ENCODE measurements at places on chromosomes 13 and 19.

DNA sequence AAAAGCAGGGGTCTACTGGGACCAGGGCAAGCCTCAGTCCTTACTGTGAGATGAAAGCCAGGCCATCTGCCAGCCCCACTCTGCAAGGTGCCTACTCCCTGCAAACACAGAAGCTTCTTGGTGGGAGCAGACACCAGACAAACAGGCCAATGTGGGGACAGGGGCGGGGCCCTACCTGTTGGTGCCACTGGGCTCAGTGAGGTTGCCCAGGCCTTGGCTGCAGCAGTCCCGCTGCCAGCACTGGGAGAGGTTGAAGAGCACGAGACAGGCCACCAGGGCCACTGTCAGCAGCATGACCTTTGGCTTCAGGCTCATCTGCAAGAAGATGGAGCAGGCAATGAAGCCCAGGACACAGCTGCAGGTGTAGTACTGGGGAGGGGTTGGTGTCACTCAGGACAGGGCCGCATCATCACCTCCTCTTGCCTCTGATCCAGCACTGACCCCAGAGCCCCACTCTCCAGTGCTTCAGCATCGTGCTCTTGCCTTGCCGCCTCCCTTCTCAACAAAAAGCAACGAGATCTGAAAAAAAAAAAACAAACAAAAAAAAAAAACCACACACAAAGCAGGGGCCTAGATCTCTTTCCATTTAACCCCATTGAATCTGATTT is 72.6 kb downstream of the NBEA start:
- peak; percentile 57 for ATAC-seq

DNA sequence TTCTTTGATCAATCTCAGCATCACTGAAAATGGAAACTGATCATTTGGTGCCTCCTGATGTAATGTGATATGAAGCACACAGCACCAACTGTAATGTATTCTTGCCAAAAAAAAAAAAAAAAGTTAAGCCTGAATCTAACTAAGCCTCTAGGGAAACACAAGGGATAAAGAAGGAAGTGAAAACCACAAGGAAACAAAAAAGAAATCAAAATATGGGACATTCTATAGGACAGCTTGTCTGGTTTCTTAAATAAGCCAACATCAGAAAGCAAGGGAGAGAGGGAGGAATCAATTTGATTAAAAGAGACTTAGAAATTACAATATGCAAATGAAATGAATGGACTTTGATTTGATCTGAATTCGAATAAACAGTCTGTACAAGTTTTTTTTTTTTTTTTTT is 20.6 kb upstream of the METTL21C start:
- ATAC-seq: no peak

DNA sequence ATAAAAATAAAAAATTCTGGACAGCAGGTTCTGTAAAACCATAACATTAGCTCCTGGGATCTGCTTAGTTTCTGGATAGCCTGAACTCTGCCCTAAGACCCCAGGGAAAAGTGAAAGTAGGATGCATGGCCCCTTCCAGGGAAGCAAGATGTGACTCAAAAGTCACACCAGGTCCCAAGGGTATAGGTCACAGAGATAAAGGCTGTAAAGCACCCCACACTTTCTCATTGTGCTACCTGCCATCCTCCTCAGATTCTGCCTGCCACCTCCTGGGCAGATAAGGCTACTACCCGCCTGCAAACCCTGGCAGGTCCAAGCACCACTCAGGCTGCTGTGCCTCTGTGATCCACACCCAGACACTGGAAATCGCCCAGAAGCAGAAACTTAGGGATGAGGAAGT is 20.6 kb downstream of the FFAR2 start:
- peak; percentile 98 for ATAC-seq

DNA sequence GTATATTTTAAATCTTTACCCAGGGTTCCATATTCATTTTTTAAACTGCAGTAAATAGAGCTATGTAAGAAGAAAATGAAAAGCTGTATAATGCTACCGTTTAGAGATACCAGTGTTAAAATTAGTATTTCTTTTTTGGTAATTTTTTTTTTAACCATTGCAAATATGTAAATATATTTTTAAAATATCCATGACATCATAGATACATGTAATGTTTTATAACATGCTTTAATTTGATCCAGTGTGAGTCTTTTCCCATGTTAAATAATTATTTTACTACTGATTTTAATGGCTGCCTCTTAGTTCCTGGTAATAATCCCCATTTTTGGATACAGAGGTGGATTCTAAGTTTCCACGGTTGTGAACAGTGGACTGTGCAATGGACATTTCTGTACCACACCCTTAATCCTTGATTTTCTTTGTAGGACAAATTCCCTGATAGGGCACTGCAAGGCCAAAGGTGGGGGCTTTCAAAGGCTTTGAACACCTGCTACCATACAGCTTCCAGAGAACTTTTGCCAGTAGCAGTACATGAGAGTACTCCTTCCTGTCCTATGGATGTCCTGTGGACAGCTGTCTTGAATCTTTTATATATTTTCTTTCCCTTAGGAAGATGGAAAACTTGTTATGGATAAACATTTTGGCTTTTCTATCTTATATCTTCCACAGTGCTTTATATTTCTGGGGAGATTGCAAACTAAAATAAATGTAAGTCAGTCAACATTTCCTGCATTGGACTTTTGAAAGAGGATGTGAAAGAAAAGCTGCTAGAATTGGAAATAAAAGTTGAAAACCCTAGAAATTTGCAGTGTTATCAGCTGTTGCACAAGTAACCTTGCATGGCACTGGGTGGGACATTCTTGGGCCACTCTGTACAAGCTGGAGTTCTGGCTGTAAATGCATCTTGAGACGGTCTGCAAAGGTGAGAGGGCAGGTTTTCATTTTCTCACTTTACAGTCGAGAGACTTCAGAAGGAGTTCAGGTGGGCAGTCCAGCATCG is 46.8 kb downstream of the ARHGEF7 start:
- no peak for ATAC-seq

DNA sequence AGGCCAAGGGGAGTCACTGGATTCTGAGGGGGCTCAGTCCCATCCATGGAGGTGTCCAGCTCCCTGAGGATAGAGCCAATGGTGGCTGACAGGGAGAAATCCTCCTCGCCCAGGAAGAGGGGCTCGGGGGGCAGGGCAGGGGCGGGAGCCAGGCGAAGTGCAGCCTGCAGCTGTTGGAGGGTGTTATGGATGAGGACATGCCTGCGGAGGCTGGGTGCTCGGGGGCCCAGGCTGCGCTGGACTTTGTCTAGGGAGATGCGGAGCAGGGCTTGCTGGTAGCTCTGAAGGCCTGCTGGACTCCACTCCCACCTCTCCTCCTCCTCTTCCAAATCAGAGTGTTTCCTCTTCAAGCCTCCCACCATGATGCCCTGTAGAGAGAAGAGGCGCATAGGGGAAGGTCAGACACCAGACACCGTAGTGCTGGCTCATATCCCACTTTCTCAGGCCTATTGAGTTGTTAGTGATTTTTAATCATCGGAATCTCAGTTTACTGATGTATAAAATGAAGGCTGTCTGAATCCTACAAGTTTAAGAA is 2.3 kb downstream of the SERTAD3 start:
- ATAC-seq: no peak

DNA sequence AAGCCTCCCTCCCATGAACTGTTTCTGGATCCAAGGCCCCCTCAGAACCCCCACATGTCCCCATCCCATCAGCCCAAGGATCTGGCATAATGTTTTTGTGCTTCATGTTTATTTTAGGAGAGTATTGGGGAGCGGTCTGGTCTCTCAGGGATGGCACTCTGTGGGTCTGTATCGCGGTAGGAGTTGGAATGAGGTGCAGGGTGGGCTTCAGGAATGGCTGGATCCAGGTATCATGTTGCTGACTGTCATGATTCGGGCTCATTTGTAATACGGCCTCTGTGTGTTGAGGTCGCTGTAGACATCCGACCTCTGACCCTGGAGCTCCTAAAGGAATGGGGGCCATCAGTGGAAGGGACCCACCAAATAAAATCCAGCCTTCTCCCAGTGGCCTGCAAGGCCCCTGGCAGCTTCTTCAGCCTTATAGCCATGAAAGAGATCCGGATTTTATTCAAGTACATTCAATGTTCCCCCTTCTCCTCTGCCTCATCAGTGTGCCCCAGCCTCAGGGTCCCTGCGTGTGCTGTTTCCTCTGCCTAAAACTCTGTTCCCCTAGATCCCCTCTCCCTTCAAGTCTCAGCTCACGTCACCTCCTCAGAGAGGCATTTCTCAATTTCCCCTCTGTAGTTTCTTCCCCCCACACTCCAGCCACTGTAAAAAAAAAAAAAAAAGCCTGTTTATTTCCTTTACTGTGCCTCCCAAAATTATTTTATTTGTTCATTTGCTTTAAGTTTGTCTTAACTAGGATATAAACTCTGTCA is 2.2 kb downstream of the HCST start:
- ATAC-seq: no peak

GRCh38 chr13:91368101-91368500 is 20.6 kb downstream of the MIR17HG start:
- no peak for ATAC-seq

DNA sequence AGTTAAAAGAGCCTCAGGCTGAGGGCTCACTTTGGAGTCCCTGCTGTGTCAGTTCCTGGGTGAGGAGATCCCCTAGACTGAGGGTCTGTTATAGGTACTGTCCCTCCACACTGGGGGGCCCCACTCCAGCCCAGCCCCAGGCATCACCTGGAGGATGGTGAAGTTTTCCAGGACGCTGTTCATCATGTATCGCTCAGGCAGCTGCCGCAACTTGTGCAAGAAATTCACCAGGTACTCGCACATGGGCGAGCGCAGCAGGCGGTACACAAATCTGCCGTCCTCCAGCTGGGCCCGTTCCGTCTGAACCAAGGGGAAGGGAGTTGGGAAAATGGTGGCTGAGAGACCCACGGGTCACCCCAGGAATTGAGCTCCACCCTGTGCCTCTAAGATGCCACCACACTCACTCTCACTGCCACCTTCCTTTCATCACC is 7.1 kb downstream of the CD37 start:
- ATAC-seq: no peak

DNA sequence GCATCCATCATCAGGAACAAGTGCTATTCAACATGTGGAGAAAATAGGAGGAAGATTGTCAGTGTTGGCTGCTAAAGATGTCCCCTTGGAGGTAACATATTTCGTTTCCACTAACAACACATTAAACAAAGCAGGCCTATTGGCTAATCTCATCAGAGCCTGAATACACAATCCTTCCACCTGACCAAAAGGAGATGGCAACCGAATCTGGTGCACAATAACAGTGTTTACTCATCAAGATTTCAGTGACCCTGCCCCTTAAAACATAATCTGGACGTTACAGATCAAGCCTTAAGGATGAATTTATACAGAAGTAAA is 582.5 kb downstream of the EFNB2 start:
- no peak for ATAC-seq

DNA sequence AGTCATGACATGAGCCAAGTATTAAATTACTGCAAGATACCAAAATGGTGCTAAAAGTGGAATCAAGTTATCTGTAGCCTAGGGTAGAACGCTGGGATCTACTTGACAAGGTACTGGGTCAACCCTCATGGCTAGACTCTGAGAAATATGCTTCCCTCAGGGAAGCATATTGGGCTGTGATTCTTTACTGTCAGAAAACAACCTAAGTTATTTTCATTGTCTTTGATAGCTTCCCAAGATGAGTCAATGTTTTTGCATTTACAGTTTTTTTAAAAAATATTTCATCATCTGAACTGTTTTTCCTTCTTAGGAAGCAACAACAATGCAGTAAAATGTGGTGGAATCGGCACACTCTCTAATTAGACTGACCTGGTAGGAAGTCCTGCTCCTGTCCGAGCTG is 218.0 kb downstream of the RGCC start:
- no peak for ATAC-seq

DNA sequence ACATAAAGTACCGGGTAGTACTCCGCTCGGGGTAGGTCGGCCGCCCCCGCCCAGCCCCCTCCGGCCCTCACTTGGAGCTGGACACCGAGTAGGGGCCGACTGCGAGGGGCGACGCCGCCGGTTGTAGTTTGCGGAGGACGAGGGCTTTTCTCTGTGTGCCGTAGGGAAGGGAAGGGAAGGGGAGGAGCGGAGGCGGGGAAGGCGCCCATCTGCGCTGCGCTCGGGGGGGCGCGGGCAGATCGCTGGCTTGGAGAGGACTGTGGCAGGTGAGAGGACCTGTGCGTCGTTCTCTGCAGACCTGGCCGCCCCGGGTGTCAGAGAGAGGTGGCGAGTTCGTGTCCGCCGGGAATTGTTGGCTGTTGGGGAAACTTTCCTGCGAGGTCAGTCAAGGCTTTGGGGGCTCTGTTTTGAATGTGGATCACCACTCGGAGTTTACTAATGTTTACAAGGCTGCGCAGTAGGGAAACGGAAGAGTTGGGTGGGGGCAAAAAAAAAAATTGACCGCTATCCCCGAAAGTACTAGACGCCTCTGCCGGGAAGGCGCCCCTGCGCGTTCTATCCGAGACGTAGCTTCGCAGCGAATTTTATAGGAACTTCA is 1.4 kb downstream of the ING1 start:
- ATAC-seq: no peak

DNA sequence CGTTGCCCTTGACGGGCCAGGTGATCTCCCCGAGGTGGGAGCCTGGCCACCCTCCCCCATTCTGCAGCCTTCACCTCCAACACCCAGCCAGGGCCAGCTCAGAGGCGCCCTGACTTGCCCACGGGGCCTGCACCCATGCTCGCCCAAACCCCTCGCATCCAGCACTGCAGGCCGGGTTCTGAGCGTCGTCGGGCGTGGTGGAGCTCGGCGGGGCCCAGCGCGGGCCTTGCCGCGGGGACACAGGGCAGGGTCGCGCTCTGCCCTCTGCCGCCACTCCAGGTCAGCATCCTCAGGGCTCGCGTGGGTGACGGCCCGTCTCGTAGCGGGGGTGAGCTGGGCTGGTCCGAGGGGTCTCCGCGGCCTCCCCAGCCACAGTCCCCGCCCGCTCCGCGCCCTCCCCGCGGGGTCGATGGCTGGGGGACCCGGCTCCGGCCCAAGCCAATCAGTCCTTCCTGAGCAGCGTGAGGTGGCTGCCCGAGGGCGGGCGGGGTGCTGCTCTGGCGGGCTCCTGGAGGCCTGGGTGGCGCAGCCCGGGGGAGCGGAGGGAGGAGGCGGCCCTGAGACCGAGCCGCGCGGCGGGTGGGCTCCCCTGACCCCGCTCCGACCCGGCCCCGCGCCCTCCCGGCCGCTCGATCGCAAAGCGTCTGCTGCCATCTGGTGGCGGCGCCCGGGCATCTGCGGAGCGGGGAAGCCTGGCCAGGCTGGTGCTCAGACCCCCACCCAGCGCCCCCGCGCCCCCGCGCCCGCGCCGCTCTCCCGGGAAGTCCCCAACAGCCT is 61.4 kb downstream of the CCNE1 start:
- peak; percentile 86 for ATAC-seq

DNA sequence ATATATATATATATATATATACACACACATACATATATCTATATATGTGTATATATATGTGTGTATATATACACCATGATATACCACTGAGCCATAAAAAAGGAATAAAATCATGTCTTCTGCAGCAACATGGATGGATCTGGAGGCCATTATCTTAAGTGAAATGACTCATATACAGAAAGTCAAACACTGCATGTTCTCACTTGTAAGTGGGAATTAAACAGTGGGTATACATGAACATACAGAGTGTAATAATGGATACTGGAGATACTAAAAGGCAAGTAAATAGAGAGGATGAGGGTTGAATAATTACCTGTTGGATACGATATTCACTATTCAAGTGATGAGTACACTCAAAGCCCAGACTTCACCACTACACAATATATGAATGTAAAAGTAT is 332.6 kb downstream of the SLITRK1 start:
- ATAC-seq: no peak

Data from stimulated activated memory B cell treated with anti-CD40 and anti-IgM and Interleukin-4, amounts not matched to agents 10 μg/mL and 1 μg/mL and 100 μg/mL, for 72 hours (primary cell).